ENCODE measurements at places on chromosomes 4 and X.

GRCh38 chr4:185117300-185117934, 25.6 kb upstream of the SLC25A4 start:
- DNase-seq = no peak

DNA sequence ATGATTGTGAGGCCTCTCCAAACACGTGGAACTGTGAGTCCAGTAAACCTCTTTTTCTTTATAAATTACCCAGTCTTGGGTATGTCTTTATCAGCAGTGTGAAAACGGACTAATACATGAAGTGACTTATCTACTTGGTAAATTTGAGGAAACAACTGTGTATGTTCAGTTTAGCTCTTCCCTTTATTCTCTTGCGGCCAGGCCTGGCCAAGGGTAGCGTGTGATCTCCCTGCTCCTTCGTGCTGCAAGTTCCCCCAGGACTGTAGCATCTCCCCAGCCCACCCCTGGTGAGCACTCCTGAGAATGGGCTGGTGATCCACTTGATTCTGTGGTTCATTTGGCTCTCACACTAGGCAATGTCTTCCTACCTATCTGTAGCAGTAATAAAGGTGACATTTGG, 53.2 kb upstream of the CHRNA9 start:
- no peak for DNase-seq

DNA sequence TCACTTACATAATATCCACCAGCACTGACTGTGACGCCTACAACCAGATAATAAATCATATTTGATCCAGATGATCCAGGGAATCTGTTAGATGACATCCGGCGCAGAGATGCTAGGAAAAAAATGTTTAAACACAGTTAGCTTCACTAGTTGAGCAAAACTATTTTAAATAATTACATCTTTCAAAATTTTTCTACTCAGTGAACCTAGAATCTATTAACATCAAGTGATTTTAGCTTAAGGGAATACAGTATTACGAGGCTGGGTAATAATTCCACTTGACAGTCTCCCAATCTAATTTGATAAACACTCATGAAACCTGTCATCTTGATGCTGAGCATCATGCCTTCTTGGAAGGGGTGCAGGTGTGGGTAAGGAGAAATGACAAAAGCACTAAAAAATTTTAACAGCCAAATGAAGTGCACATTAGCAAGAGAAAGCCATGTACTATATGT, 4.7 kb downstream of the MGARP start:
- DNase-seq = no peak

GRCh38 chr4:121789455-121789854, 11.7 kb upstream of the EXOSC9 start:
- DNase-seq = no peak

GRCh38 chr4:169663402-169663801, 43.0 kb downstream of the CLCN3 start:
- no peak for DNase-seq

- DNase-seq = no peak
These were observed 326.4 kb downstream of the TENM3 start for GRCh38 chr4:182569561-182569960.

- no peak for DNase-seq
These were observed 136.4 kb upstream of the GUCY1A1 start for GRCh38 chr4:155530290-155530689.

DNA sequence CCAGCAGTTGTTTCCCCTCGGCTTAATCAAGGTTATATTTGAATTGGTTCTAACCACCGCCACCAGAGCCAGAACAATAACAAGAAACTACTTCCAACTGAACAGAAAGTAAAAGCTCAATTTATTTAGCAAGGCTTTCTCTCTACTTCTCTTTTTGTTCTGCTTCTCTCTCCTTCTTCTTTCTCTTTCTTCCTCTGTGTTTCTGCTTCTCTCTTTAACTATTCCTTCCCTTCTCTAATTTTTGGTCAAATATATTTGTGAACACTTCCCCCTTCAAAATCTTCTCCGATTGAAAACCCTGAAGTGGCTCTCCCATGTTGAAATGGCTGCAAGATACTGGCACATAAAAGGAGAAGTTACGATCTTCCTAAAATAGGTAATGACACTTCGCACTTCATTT, 1195.9 kb upstream of the PRKX start:
- DNase-seq = no peak

GRCh38 chrX:17669458-17669857, 67.8 kb upstream of the SCML1 start:
- DNase-seq = no peak

Measured in stimulated activated CD8-positive, alpha-beta memory T cell treated with anti-CD3 and anti-CD28 coated beads, Interleukin-12 subunit alpha, Interleukin-12 subunit beta, amount 100 ng/mL, for 1 hour (primary cell).